ENCODE measurements at places on chromosomes 6 and 20. TPM values are rescaled to one million over a fixed set of nuclear protein-coding genes. Genes with fewer than 3 reads are reported as not detected.

DNA sequence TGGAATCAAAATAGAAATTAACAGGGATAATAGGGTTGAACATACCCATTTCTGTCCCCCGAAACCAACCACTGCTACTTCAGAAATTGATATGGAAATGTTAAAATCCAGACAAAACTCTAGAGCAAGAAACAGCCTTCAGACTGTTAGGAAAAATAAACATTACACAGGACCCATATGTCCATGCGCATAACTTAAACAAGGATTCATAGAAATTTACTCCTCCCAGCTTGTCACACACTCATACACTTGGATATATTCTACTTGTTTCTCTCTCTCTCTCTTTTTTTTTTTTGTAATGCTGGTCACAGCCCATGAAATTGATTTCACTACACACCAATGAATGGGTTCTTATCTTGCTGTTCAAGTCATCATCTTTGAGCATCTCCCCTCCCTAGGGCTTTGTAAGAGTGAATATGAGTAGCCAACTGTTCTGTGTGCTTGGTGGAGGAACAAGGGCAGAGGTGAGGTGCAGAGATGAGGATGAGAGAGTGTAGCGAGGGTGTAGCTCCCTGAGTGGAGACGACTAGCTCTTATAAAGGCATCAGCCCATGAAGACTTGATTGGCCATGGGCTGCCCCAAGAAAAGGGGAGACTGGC, 61.8 kb upstream of the MLN start:
- no peak for DNase-seq

PKIB gene
- polyA plus RNA-seq = 0.67 TPM

NNAT gene
- polyA plus RNA-seq = not detected

DNA sequence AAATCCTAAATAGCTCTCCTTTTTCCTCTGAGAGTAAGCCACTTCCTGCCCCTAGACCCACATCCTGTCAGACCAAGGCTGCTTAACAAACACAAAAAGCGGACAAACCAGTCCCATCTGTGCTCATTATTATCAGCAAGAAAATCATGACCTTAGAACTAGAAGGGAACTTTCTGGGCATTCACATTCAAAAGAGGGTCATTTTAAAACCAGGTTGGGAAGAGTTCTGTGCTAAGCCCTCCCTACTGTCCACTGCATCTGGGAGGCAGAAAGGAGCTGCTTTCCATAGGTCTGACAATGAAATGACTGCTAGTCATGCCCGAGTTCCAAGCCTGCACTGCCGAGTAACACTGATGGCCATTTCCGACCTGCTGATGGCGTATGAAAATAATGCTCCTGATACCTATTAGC, 15.4 kb downstream of the EZR start:
- DNase-seq = no peak

VWA7 gene
- polyA plus RNA-seq = 1.1 TPM

DNA sequence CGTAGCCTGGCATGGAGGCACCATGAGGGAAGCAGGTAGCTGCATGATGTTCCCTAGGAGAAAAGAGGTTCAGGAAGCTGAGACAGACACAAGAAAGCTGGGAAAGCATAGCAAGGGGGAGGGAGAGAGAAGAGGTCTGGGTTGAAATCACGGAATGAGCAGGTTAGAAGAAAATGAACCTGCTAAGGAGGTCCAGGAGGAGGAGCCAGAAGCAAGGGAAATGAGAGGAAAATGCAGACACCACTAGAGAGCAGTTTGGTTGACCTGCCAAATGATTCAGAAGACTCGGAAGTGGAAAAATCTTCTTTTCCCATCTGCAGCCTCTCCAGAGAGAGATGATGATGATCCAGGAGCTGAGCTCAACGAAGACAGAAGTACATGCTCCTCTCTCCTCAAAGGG, 70.9 kb downstream of the VIP start:
- DNase-seq = peak; percentile 0

PAX1 gene
- polyA plus RNA-seq = not detected

DNA sequence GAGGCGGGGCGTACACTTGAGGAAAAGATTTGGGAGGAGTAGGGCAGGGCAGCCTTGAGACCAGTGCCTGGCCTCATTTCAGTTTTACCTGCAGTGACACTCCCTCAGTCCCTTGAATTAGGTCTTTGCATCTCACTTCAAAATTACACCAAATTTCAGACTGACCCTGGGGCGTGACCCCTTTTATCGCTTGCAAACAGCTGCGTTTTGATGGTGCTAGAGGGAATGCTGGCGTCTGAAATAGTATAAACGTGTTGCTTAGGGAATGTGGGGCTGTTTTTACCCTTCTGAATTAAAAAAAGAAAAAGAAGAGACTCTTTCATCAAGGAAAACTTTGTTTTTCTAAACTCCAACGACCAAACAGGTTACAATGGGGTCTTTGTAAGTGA, 21.0 kb downstream of the COL9A1 start:
- no peak for DNase-seq

LIN28B gene
- 3.0 TPM for polyA plus RNA-seq

DDX43 gene
- polyA plus RNA-seq = not detected

DNA sequence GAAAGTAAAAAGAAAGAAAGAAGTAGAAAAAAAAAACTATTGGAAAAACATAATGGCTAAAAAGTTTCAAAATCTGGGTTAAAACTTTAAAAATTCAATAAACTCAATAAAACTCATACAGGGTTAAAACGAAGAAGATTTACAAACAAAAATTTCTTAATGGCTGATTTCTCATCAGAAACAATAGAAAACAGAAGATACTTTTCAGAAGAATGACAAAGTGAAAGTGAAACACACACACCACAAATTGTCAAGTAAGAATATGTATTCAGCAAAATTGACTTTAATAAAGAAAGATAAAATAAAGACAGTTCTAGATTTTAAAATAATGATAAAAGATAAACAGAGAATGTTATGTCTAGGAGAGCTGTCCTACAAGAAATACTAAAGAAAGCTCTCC, 618.9 kb upstream of the GJE1 start:
- no peak for DNase-seq

- no peak for DNase-seq
Measured at GRCh38 chr6:5550631-5551030, 289.3 kb downstream of the FARS2 start.

Measured in A549 (cell line).